ENCODE measurements at places on chromosomes 6 and 20.

- DNase-seq: no peak
Measured at GRCh38 chr6:162999575-163000285, 272.0 kb downstream of the PACRG start.

DNA sequence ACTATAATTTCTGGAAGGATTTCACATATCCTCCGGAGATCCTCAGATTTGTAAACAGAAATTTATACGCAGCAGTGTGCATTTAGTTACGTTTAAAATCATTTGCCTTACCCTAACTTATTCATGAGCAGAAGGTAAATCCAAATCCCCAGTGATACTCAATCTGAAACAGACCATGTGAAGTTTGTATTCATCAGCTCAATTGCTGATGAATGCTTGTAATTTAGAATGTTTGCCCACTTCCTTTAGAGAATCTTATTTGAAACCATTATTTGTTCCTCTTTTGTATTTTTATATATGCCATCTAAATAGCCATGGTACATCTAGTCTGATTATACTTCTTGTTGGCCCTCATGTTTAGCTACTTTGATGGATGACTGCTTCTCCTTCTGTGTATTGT lies 15.4 kb downstream of the TAAR1 start:
- no peak for DNase-seq

GRCh38 chr6:163287626-163288025 lies 126.9 kb upstream of the QKI start:
- no peak for DNase-seq

GRCh38 chr20:2508631-2509467 lies at the start of gene ZNF343:
Gene ZNF343 (minus strand): TSS chr20:2508915. CDS start chr20:2493895, 15,020 bp downstream.
- DNase-seq: peak; percentile 94

DNA sequence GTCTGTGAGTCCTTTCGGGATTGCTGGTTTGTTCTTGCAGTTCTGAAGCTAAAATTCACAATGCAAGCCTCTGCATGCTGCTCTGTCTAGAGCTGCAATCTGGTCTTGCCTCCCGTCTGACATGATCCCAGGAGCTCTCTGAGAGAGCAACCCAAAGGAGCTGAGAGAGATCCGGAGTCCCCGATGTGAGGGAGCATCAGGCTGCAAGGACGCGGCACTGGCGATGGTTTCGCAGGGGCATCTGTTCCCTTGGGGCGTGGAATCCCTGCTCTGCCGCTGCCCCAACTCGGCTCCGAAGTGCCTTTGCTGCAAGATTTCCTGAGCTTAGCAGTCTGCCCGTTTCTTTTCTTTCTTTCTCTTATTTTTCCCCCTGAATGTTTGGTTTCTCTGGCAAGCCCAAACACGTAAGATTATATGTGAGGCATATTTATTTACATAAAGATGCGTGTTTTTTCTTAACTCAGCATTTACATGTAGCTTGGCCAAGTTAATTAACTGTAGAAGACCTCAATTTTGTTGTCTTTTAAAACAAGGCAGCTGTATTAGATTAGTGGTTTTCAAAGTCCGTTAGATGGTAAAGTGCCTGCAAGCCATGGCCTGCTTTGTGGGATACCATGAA lies 873.0 kb downstream of the KIF16B start:
- no peak for DNase-seq

DNA sequence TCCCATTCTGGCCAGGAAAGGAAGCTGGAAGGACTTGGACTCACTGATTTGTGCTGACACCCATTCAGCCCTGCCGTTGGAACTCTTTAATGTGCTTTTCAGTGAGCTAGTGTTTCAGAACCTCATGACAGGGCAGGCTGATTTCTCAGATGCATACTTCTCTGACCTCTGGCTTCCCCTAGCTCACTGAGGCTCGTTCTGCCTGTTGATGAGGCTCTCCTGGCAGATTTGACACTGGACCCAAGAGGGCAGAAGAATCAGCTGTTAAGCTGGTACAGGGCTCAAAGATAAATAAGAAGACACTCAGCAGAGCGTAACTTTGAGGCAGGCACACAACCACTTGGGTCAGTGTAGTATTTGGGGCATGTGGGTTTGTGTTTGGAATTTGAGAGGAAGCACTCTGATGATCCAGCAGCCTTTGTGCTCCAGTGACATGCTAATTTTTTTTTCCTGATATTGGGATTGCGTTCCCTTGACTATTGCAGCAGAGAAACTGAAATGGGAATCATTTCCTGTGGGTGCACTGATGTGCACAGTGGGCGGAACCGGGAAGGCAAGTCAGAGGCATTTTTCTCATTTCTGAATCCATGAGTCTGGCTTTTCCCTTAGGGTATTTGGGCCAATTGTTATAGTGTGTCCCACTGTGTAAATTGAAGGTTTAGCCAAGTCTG lies 80.2 kb downstream of the CARMIL1 start:
- no peak for DNase-seq

DNA sequence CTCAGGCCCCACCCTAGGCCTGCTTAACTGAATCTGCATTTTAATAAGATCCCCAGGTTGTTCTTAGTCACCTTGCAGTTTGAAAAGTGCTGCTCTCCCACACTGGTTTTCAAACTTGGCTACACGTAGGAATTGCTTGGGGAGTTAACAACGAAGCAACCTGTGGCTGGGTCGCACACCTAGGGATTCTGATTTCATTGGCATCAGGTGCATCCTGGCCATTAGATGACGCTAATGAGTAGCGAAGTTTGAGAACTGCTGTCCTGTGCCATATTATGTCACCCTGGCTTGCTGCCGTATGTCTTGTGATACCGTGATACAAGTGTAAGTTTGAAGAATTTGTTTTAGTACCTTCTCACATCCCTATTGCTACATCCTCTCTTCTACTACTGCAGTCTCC lies 28.2 kb upstream of the FUCA2 start:
- no peak for DNase-seq

- no peak for DNase-seq
Measured at GRCh38 chr6:158609455-158610155, 34.9 kb downstream of the DYNLT1 start.

DNA sequence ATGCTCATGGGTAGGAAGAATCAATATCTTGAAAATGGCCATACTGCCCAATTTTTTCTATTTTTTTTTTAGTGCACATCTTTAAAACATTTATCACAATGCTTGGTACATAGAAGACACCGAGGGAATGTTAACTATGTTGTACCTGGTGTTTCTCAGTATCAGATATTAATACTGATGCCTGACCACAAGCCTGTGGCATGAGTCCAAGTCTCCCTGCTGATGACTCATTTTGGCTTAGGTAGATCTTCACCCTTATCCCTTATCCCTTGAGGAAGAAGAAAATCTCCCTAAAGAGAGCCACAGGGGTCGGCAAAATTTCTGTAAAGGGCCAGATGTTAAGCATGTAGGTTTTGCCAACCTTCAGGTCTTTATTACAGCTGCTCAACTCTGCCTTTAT lies 14.5 kb downstream of the CD109 start:
- no peak for DNase-seq

GRCh38 chr6:27415898-27416297 lies 27.3 kb downstream of the ZNF391 start:
- DNase-seq: no peak

- peak; percentile 93 for DNase-seq
Measured at GRCh38 chr6:2971420-2972218, at the start of gene SERPINB6. Gene SERPINB6 (minus strand): TSS chr6:2971567. CDS start chr6:2959332, 12,235 bp downstream.

GRCh38 chr6:154352898-154353585 lies 3.6 kb downstream of the IPCEF1 start:
- DNase-seq: no peak

DNA sequence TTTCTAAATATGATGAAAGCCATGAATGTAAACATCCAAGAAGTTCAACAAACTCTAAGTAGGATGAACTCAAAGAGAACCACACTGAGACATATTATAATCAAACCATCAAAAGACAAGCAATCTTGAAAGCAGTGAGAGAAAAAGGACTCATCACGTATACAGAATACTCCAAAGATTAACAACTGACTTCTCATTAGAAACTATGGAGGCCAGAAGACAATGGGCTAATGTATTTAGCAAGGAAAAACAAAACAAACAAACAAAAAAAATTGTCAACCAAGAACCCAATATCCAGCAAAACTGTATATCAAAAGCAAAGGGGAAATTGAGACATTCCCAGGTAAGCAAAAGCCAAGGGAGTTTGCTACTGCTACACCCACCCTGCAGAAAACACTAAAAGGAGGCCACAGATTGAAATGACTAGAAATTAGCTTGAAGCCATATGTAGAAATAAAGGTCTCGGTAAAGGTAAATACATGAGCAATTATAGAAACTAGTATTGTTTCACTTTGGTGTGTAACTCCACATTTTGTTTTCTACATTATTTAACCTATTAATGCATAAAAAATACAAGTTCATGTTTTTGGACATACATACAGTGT lies 301.1 kb upstream of the QKI start:
- no peak for DNase-seq

DNA sequence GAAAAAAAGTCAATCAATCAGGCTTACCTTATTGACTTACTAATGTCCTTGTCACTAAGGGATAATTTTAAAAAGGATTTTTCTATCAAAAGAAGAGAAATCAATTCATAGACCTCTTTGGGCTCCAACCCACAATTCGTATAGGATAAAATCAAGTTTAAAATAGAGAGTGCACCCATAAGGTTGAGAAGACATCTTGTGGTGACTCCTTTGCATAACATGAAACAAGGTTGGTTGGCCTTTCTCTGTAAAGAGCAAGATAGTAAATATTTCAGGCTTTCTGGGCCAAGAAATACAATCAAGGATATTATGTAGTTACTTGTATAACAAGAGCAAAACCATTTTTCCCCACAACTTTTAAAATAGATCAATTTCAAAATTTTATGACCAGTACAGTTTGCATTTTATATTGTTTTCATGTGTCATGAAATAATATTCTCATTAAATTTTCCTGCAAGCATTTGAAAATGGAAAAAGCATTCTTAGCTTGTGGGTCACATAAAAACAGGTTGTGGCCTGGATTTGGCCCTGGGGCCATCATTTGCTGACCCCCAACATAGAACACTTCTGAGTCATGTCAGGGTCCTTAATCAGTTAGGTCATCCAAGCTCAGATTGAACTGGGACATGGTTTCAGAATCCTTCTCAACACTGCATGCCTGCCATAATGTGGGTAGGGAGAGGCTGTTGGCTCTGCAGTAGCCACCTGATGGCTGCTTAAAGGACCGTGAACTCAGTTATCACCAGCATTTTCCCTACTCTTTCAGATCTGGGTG lies 76.7 kb downstream of the MYB start:
- no peak for DNase-seq

DNA sequence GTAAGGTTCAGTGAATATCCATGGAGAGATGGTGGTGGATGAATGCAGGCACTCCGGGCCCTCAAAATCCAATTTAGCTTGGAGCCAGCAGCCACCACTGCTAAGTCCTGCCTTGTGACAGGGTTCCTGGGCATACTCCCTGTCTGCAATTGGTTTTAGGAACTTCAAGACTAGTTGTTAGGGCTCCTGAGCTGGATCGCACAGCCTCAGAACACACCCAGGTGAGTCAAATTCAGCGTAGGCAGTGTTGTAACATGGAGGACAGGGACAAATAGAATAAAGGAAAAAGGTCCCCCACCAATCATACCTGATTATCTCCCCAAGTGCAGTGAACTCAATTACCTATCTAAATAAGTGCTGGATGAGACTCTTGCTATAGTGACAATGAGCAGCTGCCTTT lies 74.6 kb downstream of the PERP start:
- DNase-seq: no peak

DNA sequence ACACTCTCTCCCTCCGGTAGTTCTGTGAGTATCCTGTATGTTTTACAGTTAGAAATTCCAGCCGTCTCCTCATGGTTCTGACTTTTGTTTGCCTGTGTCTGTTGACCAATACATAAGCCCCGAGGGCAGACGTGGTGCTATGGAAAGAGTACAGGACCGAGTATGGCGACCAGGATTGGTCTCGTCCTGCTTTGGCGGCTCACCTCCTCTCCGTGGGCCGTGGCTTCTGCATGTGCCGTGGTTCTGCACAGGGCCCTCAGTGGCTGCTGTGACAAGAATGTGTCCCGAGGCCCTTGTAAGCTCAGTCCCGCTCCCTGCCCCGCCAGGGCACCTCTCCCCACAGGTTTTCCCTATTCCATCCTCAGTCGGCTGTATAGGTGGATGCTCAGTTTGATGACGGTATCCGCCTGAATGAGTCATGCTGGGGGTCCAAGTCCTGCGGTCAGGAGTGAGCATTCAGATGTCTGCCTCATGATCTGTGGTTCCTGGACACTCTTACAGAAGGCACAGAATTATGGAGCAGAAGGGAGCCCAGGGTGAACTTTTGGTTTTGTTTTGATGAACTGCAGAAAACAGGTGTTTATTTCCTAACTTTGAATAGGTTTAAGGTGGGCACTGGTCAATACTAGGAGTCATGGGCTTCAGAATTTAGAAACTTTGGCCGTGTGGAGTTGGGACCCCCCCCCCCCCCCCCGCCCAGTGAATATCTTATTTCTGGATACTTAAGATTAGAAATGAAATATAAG lies 1.2 kb downstream of the ARFGAP1 start:
- DNase-seq: no peak

- DNase-seq: no peak
Measured at GRCh38 chr6:3232017-3232945, 4.8 kb upstream of the TUBB2B start.

- no peak for DNase-seq
Measured at GRCh38 chr6:167797011-167797471, 29.7 kb upstream of the AFDN start.

DNA sequence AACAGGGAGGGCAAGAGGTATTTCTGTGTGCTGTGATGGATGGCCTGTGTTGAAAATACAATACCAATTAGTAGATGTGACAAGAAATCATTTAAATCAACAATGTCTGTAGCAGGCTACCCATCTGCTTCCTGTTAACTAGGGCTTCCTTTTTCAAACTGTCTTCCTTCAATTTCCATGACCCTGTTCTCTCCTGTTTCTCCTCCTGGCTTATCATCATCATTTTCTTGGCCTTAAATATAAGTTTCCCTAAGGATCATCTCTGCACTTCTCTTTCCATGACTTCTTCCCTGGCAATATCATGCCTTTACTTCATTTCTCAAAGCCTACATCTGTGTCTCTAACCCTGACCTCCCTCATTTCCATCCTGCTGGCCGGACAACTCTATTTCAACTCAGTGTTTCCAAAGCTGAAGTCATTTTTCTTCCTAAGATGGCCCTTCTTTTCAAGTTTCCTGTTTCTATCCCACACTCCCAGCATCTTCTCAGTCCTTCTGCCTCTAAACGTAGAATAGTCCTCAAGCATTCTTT lies 18.2 kb downstream of the ZC2HC1B start:
- no peak for DNase-seq

GRCh38 chr20:61886721-61887595 lies 178.7 kb downstream of the TAF4 start:
- no peak for DNase-seq

- DNase-seq: no peak
Measured at GRCh38 chr6:41277605-41278004, 8.9 kb downstream of the TREM1 start.

DNA sequence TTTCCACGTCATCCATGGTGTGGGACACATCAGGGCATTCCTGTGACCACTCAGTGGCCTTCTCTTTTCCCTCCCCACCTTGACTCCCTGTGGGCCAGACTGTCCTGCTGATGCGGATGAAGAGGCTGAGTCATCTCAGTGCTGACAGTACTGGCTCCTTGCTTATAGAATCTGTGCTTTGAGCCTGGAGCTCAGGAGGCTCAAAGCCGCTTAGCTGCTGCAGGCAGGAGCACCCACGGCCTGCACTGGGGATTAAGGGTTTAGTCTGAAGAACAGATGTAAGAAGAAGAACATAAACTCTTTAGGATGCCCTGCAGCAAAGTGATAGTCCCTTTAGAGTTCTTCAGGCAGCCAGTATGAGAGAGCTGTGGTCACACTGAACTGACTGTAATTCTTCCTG lies 642.0 kb upstream of the CHD6 start:
- no peak for DNase-seq
